ENCODE measurements at places on chromosomes 2 and 18.

DNA sequence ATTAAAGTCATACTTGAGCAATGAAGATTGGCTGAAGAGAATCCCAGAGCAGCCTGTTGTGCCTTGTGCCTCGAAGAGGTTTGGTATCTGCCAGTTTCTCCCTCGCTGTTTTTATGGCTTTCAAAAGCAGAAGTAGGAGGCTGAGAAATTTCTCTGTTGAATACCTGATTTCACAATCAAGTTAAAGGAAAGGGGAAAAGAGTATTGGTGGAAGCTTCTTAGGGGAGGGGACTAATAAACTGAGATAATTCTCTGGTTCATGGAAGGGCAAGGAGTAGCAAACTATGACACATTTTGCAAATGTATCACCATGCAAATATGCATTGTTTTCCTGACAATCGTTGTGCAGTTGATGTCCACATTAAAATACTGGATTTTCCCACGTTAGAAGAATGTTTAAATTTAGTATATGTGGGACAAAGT lies at the start of gene IL1B:
Gene IL1B, minus strand, starts transcription at position 85 of the 423 bp plus-strand sequence. CDS start 550 bp downstream, outside the sequence.
- DNase-seq = peak; percentile 86

- DNase-seq = peak; percentile 24
These were observed 259.2 kb downstream of the TGIF1 start for GRCh38 chr18:3709205-3709604.

DNA sequence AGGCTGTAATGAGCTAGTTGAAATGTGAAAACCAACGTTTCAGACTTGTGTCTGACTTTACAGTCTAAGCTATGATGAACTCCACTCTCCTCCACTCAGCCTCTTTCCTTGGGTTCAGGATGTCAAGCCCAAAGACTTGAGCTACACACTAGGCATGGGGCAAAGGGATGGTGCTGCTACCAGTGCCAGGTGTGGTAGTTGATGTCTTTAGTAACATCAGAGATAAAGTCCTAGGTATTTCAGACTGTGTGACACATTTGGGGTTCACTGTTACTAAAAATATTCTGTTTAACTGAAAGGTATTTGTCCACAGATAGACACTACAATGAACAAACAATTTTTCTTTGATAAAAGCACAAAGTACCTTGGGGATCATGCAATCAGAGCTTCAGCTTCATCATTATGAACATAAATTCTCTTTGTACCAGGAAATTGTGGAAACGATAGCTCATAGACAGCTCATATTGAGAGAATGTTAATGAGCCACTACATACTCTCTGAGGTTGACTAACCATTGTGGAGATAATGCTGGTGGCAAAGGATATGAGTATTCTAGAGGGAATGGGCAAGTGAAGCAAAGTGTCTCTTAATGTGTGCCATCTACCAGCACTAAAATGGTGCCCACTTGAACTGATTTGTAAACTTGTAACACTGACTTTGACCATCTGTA lies 253.7 kb upstream of the THUMPD2 start:
- peak; percentile 92 for DNase-seq

DNA sequence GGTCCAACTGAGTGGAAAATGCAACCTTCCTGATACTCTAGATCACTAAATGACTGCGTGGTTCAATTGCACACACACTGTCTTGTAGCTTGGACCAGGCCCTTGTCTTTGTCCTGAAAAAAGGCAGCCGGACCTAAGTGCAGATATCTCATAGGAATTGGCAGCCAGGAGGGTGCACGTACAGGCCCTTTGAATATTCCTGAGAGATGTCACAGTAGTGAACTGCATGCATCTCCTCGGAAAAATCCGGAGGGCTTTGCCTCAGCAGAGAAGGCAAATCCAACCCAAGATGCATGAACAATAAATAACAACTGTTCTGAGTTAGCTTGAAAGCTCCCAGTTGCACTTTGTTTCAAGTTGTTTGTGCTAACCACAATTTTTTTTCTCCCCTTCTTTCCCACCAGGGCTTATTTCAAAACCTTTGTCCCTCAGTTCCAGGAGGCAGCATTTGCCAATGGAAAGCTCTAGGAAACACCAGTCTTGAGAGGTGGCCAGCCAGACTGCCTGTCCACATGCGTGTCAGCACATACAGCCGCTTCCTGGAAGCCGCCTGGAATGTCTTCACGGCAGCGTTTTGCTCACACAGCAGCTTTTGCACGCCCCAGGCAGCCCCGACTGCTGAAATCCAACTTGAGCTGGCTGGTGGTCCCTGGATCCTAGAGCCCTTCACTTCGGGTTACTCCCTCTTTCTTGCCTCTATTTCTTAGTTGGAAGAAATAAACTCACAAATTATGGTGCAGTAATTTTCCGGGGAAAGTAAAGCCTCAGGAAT lies 54.4 kb upstream of the FOSL2 start:
- DNase-seq = peak; percentile 86

DNA sequence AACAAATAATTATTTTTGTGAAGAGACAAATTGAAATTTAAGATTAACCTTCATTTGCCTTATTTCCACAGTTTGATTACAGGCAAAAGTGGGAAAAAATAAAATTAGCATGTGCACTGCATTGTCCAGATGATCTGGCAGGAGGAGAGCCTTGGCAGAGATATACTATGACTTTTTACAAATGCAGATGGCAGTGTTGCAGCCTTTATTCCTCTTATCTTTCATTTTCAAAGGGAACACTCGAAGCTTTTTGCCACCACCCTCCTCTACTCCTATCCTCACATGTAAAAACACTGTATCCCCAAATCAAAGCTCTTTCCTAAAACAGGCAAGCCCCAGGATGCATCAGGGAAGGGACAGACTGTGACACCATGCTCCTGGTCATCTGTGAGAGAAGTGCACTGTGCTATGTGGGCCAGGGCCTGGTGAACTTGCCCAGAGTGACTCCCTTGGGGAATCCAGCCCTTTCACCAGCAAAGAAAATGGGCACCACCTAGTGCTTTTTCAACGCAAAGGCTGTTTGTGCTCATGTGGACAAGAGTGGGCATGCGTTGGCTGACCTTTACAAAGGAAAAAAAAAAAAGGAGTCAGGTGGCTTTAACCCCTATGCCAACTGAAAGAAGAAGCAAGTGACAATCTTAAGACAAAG lies 74.7 kb upstream of the ETAA1 start:
- DNase-seq = peak; percentile 77

GRCh38 chr2:11056614-11057013 lies 98.7 kb upstream of the SLC66A3 start:
- peak; percentile 97 for DNase-seq

DNA sequence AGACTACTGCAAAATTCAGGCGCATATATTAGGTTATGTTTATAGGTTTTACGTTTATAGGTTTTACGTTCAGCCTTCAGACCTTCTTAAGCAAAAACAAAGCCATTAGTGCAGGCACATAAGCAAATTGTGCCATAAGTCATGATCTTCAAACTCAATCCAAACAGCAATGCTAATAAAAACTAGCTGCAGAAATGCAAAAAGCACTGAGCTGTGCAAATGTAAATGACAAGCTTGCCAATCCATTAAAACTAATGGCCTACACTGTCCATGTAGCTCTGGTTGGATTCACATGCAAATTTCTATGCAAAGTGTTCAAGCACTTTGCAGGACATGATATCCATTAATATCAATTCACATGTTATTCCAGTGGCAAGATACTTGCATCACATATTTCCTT lies 50.9 kb downstream of the LRPPRC start:
- no peak for DNase-seq

- DNase-seq = no peak
These were observed 447 bp downstream of the GGCX start for GRCh38 chr2:85560812-85561279.

GRCh38 chr18:74645679-74646078 lies 48.0 kb downstream of the ZNF407 start:
- no peak for DNase-seq

DNA sequence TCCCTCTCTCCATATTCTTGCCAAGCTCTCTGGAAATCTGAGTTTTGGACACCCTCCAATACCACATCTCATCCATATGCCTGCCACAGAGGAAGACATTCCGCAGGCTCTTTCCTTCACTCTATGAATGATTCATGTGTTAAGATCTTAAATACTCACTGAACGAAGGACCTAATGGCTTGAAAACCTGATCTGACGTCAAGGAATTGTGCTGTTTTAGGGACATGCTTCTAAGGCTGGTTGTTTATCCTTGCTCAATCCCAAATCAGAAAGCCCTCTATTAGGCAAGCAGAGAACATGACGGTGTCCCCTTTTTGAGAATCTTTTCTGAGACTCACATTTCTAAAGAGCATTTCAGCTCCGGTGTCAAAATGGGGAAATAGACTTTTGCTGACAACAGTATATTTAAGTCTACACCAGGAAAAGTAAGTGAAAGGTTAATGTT lies 83.7 kb upstream of the GALNT5 start:
- DNase-seq = peak; percentile 98

Data from M059J (cell line).